Activated T-helper 1 cell treated with Interleukin-2 at 50 U/mL for 16 hours (primary cell): ENCODE measurements at places on chromosomes 3 and 15.

- no peak for DNase-seq
Observed at GRCh38 chr15:85623315-85624049, 171.2 kb downstream of the KLHL25 start.

DNA sequence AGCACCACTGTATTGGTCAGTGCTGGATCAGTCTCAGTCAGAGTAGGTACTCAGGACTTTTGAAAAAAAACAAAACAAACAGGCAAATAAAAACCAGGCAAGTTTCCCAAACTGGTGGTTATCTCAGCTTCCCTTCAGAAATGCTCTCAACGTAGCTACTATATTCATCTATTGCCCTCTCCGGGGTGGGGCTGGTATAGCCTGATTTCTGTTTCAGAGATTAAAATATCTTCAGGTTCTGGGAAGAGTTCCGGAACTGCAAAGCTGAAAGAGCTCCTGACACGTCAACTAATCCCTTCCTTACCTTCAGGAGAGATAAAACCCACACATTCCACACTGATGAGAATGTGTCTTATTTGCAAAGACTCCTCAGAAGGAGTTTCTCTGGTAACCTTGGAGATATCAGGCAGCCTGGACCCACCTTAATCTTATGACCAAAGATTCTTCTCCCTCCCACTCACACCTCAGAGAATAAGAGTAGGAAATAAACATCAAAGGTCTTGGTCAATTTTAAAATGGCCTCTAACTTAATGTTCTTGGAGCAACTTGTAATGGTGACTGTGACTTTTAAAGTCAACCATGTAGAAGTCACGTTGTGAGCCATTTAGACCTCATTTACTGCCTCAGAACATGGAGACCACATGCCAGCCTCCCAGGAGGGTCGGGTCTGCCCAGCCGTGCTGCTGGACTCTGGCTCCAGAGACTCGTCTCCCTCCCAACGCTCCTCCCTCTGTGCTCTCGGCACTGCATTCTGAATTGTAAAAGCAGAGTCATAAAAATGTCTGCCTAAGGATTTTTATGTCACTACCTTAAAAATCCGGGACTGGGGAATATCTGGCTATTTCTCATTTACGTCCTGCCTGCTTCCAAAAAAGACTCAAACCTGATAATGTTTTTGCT, 53.8 kb downstream of the CDCP1 start:
- no peak for DNase-seq

DNA sequence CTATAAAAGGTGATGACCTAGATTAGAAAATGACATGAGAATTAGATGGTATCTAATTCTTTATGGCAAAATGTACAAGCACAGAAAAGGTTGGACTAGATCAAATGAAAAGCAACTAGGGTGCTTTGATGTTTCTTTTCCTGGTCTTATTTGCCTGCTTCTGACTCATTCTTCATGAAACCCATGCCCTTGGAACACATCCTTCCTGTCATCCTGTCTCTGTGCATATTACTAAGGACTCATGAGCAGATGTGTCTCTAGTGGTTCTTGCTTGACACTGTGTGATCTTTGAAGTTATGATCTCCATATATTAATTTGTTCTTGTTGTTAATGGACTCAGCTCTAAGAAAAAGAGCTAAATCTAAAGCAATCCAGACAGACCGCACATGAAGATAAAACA, 314.0 kb downstream of the ERC2 start:
- DNase-seq, result no peak

DNA sequence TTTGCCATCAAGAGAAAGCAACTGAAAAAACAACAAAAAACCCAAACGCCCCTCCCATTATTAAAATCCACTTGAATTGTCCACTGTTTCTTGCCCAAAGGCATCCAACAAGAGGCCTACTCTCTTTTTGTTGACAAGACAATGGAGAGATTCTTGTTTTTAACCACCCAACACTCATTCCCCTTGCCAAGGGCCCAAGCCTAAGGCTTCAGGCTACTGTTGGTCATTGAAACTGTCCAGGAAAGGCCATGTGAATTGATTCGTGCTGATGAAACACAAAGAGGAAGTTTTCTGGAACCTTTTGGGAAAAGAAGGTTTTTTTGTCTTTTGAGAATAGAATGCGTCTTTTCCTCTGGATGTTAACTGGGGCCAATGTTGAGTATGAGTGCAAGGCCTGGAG, 157.4 kb upstream of the PFN2 start:
- DNase-seq, result no peak

GRCh38 chr3:122268257-122269024, 56.6 kb upstream of the CSTA start:
- no peak for DNase-seq

DNA sequence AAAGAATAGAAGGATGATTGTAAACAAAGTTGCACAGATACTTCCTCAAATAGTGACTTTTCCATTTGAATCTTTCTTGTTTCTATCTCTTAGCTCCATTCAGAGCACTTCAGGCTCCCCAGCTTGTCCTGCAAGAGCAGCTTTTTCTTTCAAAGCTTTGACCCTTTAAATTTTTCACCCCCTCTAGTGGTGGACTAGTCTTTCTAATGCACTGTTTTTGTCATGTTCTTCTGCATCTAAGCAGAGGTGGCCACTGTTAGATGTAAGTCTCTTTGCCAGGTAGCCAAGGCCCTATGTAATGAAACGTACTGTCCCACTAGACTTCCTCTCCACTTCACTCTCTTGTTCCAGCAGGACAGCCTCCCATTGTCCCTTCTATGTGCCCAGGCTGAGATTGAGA, 74.0 kb upstream of the MANF start:
- DNase-seq, result no peak

- DNase-seq, result no peak
Observed at GRCh38 chr3:169954142-169954756, 12.4 kb upstream of the SEC62 start.

GRCh38 chr15:48643776-48644466, 1.6 kb downstream of the FBN1 start:
- no peak for DNase-seq

GRCh38 chr15:65362491-65362890, 15.3 kb downstream of the IGDCC3 start:
- no peak for DNase-seq

DNA sequence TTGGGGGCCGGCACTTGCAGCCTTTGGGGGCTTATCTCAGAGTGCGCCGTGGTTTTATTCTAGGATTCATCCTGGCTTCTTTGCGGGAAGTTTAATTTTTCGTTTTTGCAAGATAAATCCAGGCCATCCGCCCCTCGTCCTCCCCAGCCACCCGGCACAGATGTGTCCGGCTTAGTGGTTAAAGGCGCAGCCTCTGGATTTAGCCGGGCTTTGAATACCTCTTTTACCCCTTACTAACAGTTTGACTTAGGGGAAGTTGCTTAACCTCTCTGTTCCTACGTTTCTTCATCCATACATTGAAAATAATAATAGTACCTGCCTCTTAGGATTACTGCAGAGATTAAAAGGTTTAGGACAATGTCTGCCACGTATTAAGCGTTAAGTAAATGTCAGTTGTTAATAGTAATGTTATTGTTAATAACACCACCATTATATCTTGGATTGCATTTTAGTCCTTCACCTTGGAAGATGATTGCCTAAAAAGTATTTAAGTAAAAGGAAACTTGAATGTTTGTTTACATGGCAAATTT, 714 bp downstream of the ECT2 start:
- no peak for DNase-seq

DNA sequence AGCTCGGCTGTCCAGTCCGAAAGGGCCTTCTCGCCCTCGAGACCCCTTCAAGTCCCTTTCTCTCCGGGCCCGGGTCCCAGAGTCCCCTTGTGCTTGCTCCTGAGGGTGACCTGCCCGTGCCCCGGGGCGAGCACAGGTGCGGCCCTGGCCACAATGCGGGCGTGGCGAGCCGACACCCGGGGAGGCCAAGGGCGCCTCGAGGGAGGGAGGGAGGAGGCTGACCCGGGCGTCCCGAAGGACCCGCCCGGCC, 810 bp upstream of the MEF2A start:
- no peak for DNase-seq

DNA sequence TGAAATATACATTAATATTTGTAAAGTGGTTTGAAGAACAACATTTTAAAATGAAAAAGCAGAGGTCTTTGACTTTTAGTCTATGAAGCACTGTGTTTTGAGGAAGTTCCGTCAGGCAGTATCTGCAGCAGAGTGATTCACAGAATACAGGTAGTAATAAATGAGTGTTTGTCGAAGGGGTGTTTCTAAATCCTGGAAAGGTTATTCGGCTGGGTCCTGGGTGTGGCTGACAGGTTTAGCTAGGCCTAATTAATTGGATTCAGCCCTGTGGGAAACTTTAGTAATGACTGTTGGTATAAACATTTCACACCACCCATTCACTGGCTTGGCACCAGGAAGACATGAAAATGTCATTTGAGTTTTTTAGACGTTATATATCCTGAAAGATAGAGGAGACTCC, 51.3 kb downstream of the TIPARP start:
- no peak for DNase-seq

DNA sequence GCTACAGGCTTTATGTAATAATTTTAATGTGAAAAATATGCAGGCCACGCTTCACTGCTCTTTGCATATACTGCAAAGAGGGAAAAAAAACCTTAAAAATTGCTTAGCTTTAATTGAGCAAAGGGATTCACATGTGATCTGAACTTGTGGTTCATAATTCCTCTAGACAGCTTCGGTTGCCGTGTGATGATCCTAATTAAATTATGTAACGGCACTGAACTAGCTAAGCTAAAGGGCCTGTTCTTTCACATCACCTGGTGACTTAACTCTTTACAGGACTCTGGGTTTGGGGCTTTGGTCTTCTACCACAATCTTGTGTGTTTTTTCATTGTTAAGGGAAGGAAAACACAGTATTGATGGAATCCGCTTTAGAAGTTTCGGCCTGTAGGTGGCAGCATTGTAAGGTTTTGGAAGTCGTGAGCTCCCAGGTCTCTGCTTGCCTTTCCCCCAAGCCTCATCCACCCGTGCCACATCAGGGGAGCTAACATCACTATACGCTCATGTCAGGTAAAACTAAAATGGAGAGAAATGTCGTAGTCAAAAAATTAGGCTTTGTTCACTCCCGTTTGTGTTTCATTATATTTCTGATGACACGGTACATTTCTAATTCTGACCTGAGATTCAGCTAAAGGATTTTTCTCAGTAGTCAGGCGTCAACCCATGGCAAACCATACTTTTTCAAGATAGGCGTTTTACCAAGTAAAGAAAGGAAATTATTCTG, 205.6 kb upstream of the DPH6 start:
- no peak for DNase-seq

DNA sequence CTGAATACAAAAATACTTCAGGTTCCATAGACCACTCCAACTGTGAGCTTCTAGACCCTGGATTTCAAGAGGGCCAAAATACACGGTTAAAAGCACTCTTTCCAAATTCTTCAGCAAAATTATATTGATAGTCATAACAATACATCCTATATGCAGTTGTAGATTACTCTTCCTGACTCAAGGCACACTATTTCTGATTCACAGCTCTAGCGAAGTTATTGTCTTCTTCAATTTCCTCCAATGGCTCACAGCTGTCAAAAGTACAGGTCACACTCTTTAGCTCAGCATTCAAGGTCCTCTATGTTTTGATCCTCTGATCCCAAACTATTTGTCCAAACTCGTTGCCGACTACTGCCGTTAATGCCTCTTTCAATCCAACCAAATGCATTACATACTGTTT, 13.5 kb upstream of the CCDC80 start:
- DNase-seq, result no peak
